ENCODE measurements at places on chromosomes 6 and 20. TPM values are rescaled to one million over a fixed set of nuclear protein-coding genes. Genes with fewer than 3 reads are reported as not detected.

GRCh38 chr6:169082093-169082492 lies 171.6 kb downstream of the THBS2 start:
- ATAC-seq, result no peak

DNA sequence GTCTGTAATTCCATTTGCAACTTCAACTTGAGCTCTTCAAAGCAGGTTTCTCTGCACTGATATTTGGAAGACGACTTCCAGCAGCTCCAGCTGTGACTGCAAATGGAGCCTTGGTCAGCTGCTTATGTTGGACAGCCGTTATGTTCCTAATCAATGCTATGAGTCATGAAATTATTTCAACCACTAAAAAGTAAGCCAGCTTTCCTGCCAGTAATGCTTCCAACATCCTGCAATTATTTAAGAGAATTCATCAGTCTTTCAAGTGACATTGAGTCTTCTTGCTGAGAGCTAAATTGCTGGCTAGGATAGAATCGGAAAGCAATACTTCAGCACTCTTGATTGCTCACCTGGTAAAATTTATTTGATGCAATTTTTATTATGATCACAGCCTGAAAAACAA lies 375.7 kb downstream of the MMUT start:
- no peak for ATAC-seq

GRCh38 chr20:10381477-10381876 lies 52.5 kb downstream of the MKKS start:
- ATAC-seq, result no peak

GRCh38 chr6:122008101-122008999 lies 391.1 kb upstream of the HSF2 start:
- no peak for ATAC-seq

Gene NR2E1
- not detected for total RNA-seq
